ENCODE measurements at places on chromosomes 2 and 18. TPM values are rescaled to one million over a fixed set of nuclear protein-coding genes. Genes with fewer than 3 reads are reported as not detected.
A peak's percentile ranks its signal among the peaks of the same experiment; 100 is the strongest.

DNA sequence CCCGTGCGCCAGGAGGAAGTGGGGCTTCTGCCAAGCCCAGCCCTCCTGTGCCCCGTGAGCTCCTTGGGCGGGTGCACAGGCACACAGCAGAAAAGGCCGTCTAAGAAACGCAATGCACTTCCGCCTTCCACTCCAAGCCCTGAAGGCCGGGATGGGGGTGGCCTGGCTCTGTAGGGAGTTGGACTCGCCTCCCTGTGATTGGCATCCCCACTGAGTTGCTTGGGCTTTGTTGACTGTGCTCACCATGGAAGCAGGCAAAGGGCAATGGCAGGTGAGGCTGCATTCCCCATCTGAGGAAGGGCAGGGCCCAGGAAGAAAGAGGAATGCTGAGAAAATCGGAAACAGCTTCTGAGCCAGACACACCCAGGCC, 66.8 kb downstream of the CRACDL start:
- DNase-seq: peak; percentile 79

GRCh38 chr18:75407468-75408437, 19.8 kb downstream of the SMIM21 start:
- no peak for DNase-seq

DNA sequence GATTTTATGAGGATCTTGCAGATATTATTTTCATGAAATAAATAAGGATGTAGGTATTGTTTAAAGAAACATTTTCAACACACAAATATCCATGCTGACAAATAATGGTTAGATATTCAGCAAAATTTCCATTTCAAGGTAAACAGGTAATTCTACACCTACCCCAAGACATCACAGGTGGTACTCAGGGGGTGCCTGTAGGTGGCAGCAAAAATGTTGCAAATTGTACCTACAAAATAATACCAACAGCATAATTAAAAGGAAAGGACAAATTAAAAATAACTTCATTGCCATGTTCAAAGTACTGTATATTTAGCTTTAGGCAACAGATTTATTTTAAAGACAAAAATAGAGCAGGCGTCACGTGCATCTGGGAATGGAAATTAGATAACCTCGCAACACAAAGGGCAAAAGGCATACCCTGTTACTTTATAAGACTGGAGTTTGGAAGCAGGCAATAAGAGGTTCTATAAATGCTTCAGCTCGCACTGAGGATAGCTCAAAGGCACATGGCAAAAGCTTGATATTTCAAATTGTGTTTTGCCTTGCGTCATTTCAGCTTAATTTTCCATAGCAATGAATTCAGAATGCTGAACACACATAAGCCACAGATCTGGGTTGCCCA, 630.5 kb downstream of the TDRD15 start:
- no peak for DNase-seq

GRCh38 chr18:60662491-60662890, 289.9 kb upstream of the MC4R start:
- no peak for DNase-seq

DNA sequence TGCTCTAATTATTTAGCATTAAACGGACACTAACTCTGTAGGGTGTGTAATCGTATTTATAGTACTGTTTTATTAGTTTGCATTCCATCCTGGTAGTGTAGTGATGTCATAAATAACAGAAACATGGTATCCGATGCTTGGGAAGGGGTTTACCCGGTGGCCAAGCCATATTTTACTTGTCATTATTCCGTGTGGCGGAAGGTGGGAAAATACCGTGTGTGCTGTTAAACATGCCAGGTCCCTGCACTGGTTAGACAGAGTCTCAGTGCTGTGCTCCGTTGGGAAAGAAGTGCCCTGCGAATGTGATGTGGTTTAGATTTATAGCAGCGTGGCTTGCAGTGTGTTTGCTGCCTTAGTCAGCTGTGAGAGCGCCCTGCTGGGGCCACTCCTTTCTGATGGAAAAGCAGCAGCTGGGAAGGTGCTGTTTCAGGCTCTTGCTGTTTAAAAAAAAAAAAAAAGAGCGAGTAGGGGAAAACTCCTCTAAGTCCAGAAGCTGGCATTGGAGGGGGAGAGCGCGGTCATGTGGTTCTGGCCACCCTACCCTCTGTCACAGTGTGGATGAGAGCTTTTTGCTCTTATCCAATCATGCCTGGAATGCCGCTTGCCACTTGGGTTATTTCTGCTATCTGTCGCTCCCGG, 211.0 kb downstream of the NEDD4L start:
- no peak for DNase-seq

DNA sequence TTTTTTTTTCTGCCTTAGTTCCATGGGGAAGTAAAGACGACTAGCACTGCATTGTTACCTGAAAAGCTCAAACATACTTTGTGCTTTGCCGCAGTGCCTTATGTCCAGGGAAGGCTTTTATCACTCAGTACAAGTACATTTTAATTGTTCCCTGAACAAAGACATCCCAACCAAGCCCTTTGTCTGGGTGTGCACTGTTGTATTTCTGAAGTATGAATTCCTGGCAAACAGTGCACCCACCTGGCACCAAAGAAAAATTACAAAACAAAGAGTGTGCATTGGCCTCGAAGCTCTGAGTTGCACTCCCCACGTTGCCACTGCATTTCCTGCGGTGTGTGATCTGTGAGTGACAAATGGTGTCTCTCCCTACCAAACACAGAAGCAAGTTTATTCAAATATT, 858.5 kb upstream of the PIK3C3 start:
- no peak for DNase-seq

GRCh38 chr18:3170441-3171161, 49.2 kb downstream of the MYOM1 start:
- no peak for DNase-seq

DNA sequence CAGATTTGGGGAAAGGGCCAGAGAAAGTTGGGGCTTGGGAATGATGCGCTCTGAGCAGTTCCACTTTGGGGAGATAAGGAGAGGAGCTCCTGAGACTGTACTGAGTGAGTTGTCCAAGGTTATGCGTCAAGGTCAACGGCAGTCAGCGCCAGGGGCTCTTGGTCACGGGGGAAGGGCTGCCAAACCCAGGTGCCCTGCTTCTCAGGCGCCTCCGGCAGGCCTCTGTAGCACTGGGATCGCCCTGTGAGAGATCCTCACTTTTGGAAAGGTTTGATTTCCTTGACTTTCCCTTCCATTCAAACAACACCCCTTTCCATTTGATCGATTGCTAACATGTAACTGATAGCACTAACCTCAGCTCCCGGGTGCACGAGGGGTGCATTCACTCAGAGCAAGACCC, 136.5 kb upstream of the SOX11 start:
- DNase-seq: no peak

GRCh38 chr18:55296778-55297177, 291.2 kb downstream of the TCF4 start:
- no peak for DNase-seq

GRCh38 chr2:127532296-127532695, 3.2 kb upstream of the MYO7B start:
- DNase-seq: no peak

- DNase-seq: no peak
Measured at GRCh38 chr2:119879502-119879901, 119.8 kb downstream of the PTPN4 start.

DNA sequence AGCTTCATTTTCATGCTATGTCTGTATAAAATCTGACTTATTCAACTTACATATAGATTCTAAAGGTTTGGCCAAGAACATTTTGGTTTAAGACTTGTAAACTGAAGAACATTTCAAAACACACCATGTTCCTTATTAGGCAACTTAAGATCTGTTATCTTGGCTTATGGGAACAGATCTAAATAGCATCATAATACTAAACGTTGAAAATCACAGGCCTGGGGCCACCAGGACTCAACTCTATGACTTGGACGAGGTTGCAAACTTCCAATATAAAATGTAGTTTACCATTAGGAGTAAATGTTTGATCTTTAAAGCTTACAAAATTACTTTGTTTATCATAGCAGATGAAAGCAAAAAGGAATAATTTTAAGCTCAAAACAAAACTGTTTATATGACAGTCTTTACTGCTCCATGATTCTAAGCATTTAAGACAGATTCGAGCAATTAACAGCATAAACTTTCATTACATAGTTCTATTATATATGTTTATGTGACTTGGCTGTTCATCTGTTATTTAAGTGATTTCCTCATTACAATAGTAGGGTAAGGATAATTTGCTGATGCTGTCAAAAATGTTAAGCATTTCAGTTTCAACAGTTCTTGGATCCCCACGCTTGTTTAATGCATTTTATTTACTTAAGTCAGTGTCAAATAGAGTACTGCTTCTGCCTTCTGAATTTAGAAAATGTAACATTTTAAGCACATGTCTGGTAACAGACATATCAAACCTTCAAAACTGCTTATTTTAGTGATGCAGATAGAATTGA, 8.3 kb downstream of the TCF4 start:
- DNase-seq: no peak

The KYNU gene
- total RNA-seq: 4.3 TPM

The UGT1A10 gene
- 1.0 TPM for total RNA-seq

The DDX18 gene
- 103 TPM for total RNA-seq

The DNER gene
- not detected for total RNA-seq

The ACVR1C gene
- total RNA-seq: 2.1 TPM

The ZC3H15 gene
- 98.1 TPM for total RNA-seq

The SULT1C2 gene
- 0.86 TPM for total RNA-seq
